RWPE1 (cell line): ENCODE measurements at places on chromosomes 13 and 19.
A peak's percentile ranks its signal among the peaks of the same experiment; 100 is the strongest.

- no peak for DNase-seq
Observed at GRCh38 chr19:55077106-55077505, 1.4 kb downstream of the EPS8L1 start.

DNA sequence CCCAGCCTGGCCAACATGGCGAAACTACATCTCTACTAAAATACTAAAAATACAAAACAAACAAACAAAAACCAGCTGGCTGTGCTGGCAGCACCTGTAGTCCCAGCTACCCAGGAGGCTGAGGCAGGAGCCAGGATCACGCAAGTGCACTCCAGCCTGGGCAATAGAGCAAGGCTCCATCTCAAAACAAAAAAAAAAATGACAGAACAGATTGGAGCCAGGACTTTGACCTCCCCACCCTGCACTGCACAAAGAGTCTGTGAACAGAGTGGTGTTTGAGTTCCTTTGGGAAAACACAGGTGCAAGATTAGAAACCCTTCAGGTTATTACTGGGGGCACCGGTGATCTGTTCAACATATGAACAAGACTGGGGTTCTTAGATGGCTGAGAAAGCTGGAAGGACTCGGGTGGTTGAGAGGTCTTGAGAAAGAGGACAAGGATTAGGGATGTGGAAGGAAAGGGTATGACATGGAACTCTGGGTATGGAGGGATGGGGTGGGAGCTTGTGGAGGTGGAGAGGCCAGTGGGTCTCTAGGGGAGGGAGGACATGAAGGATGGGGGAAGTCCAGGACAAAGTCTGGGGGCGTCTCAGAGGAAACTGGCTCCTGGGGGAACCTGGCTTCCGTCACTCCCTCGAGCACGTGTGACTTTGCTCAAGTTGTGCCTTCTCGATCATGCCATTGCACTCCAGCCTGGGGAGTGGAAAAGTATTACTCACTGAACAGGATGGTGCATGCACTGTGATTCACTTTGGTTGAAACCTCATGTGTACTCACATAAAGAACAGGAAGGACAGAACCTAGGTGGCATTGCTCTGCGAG is 25.9 kb downstream of the RCN3 start:
- DNase-seq, result peak; percentile 77

DNA sequence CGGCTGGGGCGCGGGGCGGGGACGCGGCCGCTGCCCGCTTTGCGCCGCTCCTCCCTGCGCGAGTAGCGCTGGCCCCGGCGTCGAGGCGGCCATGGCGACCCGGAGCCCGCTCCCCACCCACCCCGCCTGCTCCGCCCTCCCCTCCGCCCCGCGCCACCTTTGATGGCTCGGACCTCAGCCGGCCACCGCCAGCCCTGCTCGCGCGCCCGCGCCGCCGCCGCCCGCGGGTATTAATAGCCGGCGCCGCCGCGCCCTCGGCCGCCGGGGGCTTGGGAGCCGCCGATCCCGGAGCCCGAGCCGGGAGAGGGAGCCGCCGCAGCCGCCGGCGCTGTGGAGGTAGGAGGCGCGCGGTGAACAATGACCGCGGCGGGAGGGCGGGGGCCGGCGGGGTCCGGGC is 261 bp downstream of the FARP1 start:
- DNase-seq, result no peak

DNA sequence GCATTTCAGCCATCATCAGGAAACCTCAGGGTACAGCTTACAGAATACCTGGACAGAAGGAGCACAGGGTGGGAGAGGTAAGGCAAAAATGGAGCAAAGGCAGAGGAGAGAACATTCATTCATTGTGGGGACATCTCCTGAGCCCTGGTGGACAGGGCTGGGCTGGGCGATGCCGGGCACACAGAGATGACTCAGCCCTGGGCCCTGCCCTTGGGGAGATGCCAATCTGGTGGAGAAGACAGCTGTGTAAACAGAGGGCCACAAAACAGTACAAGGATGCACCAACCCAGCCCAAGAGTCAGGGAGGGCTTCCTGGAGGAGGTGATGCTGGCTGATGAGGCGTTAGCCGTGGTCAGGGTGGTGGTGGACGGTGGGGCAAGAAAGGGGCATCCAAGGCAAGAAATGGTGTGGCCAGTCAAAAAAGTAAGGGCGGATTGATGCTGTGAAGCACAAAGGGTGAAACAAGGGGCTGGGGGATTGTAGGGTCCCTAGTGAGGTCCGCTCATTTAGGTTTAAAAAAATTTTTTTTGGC is 3.6 kb upstream of the HAS1 start:
- DNase-seq, result peak; percentile 66

- no peak for DNase-seq
Observed at GRCh38 chr13:70723732-70724131, 615.5 kb upstream of the KLHL1 start.

DNA sequence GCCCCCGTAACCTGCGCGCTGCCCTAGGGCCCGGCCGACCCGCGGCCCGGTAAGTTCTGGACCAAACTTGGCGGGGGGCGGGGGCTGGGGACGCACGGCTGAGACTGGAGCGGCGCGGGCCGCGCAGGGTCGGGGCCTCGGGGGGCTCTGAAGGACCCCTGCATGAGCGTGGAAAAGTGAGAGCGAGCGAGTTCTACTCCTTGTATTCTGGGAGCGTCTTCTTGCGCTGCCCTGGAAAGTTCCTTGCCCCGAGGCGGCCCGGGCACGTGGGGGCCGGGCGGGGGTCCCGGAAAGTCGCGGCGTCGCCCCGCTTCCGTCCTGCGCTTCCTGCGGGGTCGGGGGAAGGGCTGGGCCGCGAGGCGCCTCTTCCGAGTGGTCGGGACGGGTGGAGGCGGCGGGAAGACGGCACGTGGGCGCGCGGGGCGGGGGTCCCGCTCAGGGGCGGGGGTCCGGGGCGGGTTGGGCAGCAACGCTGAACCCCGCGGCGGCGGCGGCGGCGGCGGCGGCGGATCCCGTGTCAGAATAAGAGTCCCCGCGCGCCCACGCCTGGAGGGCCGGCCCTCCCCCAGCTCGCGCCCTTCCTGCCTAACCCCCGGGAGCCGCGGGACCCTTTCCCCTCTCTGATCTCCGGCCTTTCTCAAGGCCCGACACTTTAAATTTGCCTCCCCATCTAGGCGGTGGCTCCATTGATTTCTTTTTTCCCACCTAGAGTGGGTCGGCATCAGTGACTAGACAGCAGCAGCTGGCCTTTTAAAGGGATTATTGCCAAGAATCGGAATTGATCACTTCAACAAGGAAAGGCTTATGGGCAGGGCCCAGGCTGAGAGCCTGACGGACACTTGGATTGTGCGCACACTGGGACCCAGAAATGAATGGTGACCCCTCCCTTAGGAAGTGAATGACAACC is 749 bp downstream of the GATAD2A start:
- peak; percentile 26 for DNase-seq

GRCh38 chr13:50215399-50215798 is 200.2 kb downstream of the KCNRG start:
- no peak for DNase-seq

DNA sequence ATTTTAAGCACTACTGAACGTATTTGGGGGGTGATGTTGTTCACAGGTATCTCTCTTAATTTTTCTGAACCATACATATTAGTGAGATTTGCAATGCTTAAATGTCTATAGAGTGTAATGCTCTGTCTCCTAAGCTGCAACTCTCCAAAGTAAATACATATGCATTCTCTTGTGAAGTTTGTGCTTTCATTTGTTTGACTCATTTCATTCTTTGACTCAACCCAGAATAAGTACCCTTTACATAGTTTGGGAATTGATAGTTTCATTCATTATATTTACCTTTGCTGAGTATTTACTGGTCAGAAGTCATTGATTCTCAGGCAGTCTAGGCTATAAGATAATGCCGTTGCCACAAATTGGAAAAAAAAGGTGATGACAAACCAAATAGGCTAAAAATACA is 406.9 kb downstream of the FGF9 start:
- DNase-seq, result no peak

GRCh38 chr13:105220881-105221280 is 1314.6 kb downstream of the EFNB2 start:
- DNase-seq, result no peak

DNA sequence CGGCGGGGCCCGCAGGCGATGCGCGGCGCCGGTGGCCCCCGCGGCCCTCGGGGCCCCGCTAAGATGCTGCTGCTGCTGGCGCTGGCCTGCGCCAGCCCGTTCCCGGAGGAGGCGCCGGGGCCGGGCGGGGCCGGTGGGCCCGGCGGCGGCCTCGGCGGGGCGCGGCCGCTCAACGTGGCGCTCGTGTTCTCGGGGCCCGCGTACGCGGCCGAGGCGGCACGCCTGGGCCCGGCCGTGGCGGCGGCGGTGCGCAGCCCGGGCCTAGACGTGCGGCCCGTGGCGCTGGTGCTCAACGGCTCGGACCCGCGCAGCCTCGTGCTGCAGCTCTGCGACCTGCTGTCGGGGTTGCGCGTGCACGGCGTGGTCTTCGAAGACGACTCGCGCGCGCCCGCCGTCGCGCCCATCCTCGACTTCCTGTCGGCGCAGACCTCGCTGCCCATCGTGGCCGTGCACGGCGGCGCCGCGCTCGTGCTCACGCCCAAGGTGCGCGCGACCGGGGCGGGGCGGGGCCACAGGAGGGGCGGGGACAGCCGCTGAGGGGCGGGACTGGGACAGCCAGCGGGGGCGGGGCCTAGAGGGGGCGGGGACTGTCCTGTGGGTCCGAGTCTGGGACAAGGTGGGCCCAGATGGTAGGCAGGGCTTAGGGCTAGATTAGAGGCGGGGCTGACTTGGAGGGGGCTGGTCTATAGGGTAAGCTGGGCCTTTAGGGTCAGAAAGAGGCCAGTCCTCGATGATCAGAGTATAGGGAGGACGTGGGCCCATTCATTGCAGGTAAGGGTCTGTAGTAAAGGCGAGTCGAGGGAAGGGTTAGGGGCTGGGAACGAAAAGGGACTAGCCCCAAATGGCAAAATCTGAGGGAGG is 5.1 kb downstream of the GRIN2D start:
- peak; percentile 84 for DNase-seq
